ENCODE measurements at places on chromosomes 4 and X. TPM values are rescaled to one million over a fixed set of nuclear protein-coding genes. Genes with fewer than 3 reads are reported as not detected.

TLR6 gene
- 0.26 TPM for total RNA-seq

HPGDS gene
- total RNA-seq: not detected

EXOC1L gene
- not detected for total RNA-seq

DSPP gene
- total RNA-seq: not detected

SULT1B1 gene
- 0.13 TPM for total RNA-seq
